ENCODE measurements at places on chromosomes 3 and 15. TPM values are rescaled to one million over a fixed set of nuclear protein-coding genes. Genes with fewer than 3 reads are reported as not detected.

Gene ECE2
- not detected for total RNA-seq

Gene MORF4L1
- total RNA-seq = 446 TPM

Gene SLC24A1
- total RNA-seq = 11.8 TPM

GRCh38 chr3:56525291-56525690 lies 31.7 kb upstream of the CCDC66 start:
- no peak overlapping the region for H3K4me3 ChIP-seq
- no peaks in the 10 kb centered on the region for H3K36me3 ChIP-seq
- H3K4me1 ChIP-seq = no peaks in the 10 kb centered on the region
- DNase-seq = no peak
- H3K27me3 ChIP-seq = no peaks in the 10 kb centered on the region
- H3K27ac ChIP-seq = no peak overlapping the region

GRCh38 chr15:46251903-46252302 lies 617.1 kb downstream of the SQOR start:
- H3K4me3 ChIP-seq = no peak overlapping the region
- H3K27me3 ChIP-seq = no peaks in the 10 kb centered on the region
- H3K36me3 ChIP-seq = no peaks in the 10 kb centered on the region
- no peak overlapping the region for H3K27ac ChIP-seq

DNA sequence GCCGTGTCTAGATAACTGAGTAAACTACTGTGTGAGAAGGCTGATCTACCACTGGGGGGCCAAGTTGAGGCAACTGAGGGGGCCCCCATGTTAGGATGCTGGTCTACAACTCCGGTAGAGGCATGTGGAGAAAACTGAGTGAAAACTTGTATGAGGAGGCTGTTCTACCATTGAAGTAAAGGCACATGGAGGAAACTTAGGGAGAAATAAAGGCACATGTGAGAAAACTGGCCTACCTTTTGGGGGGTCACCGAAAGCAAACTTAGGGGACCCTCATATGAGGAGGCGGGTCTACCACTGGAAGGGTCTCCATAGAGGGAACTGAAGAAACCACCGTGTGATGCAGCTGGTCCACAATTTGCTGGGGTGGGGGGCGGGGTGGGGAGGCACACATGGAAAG lies 155.2 kb downstream of the FBLN2 start:
- no peak overlapping the region for H3K27ac ChIP-seq
- no peak for DNase-seq
- no peaks in the 10 kb centered on the region for H3K36me3 ChIP-seq
- no peaks in the 10 kb centered on the region for H3K4me1 ChIP-seq
- H3K4me3 ChIP-seq = no peak overlapping the region

GRCh38 chr3:52481819-52482521 lies 13.2 kb upstream of the STAB1 start:
- no peaks in the 10 kb centered on the region for H3K27me3 ChIP-seq
- H3K4me3 ChIP-seq = no peak overlapping the region
- peak; percentile 93 for DNase-seq
- peaks cover 70% of the 10 kb centered on the region for H3K36me3 ChIP-seq
- no peak overlapping the region for H3K27ac ChIP-seq
- no peaks in the 10 kb centered on the region for H3K4me1 ChIP-seq

GRCh38 chr15:89785064-89785773 lies 9.1 kb downstream of the MESP2 start:
- peaks cover 10% of the 10 kb centered on the region for H3K4me1 ChIP-seq
- H3K27me3 ChIP-seq = no peaks in the 10 kb centered on the region
- H3K36me3 ChIP-seq = peaks cover 51% of the 10 kb centered on the region
- peak; percentile 49 for DNase-seq
- no peak overlapping the region for H3K4me3 ChIP-seq
- H3K27ac ChIP-seq = no peak overlapping the region

Gene CFAP92
- not detected for total RNA-seq

DNA sequence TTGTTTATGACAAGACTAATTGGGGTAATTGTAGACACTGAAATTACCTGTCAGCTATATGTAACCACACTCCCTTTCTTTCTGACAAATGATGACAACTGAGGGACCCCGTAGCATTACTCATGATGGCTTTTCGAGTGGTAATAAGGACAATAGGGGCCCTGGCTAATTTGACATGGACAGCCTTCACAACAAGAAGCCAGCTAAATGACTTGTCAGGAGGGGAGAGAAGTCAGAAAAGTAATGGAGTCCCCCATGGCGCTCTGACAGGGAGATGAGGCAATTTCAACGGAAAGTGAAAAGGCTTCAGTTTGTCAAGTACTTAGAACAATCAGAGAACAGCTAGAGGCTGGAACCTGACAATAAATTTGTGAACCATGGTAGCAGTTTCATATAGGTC lies 177.3 kb downstream of the CDIN1 start:
- no peaks in the 10 kb centered on the region for H3K4me1 ChIP-seq
- H3K4me3 ChIP-seq = no peak overlapping the region
- DNase-seq = no peak
- H3K27ac ChIP-seq = no peak overlapping the region
- no peaks in the 10 kb centered on the region for H3K27me3 ChIP-seq
- no peaks in the 10 kb centered on the region for H3K36me3 ChIP-seq

- H3K27me3 ChIP-seq = no peaks in the 10 kb centered on the region
- DNase-seq = no peak
- peaks cover 3% of the 10 kb centered on the region for H3K36me3 ChIP-seq
- H3K27ac ChIP-seq = no peak overlapping the region
- peaks cover 11% of the 10 kb centered on the region for H3K4me1 ChIP-seq
Observed at GRCh38 chr3:37910671-37911400, 49.2 kb downstream of the CTDSPL start.

GRCh38 chr3:32383136-32383711 lies 8.4 kb upstream of the CMTM7 start:
- no peak overlapping the region for H3K27ac ChIP-seq
- H3K36me3 ChIP-seq = no peaks in the 10 kb centered on the region
- peaks cover 25% of the 10 kb centered on the region for H3K27me3 ChIP-seq
- no peaks in the 10 kb centered on the region for H3K4me1 ChIP-seq
- DNase-seq = no peak

DNA sequence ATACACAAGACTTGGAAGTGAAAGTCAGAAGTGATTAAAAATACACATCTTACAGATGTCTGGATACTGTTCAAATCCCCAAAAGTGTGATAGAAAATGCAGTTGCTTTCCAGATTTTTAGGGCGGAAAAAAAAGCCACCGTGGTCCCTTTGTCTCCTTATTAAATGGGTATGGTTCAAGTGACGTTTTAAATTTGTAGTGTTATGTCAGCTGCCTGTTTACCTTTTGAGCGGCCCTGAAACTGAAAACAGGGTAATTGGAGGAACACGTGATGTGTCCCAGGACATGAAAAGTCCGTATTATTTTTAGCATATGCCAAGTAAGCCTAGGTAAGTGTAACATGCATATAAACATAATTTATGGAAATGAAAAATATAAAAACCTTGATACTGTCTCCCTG lies 109.0 kb upstream of the PDZRN3 start:
- H3K4me1 ChIP-seq = no peaks in the 10 kb centered on the region
- no peaks in the 10 kb centered on the region for H3K27me3 ChIP-seq
- H3K36me3 ChIP-seq = no peaks in the 10 kb centered on the region

Gene TRIM71
- not detected for total RNA-seq

- no peaks in the 10 kb centered on the region for H3K27me3 ChIP-seq
- no peak overlapping the region for H3K4me3 ChIP-seq
- no peaks in the 10 kb centered on the region for H3K4me1 ChIP-seq
- H3K36me3 ChIP-seq = no peaks in the 10 kb centered on the region
- no peak overlapping the region for H3K27ac ChIP-seq
Observed at GRCh38 chr3:120622870-120623726, 27.0 kb downstream of the NDUFB4 start.

DNA sequence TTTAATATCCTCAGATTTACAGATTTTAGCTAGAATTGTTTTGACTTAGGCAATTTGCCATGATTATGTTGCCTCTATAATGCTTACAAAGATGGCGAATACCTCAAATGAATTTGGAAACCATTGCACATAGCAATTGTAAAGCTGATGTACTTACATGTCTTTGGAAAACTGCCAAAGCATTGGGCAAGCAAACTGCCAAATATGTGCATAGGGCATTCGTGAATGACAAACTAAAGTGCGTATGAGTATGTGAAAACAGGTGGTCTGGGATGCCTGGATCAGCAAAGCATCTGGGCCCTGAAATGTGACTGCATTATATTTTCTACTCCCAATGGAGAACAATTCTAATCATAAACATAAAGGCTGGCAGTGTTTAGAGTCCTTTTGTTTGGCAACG lies 445.3 kb upstream of the ROBO1 start:
- no peak overlapping the region for H3K4me3 ChIP-seq
- H3K27me3 ChIP-seq = no peaks in the 10 kb centered on the region
- no peaks in the 10 kb centered on the region for H3K4me1 ChIP-seq

- no peak overlapping the region for H3K27ac ChIP-seq
- no peaks in the 10 kb centered on the region for H3K27me3 ChIP-seq
- H3K4me1 ChIP-seq = no peaks in the 10 kb centered on the region
- H3K4me3 ChIP-seq = no peak overlapping the region
- H3K36me3 ChIP-seq = no peaks in the 10 kb centered on the region
Observed at GRCh38 chr3:18745472-18745871, 320.3 kb upstream of the SATB1 start.

DNA sequence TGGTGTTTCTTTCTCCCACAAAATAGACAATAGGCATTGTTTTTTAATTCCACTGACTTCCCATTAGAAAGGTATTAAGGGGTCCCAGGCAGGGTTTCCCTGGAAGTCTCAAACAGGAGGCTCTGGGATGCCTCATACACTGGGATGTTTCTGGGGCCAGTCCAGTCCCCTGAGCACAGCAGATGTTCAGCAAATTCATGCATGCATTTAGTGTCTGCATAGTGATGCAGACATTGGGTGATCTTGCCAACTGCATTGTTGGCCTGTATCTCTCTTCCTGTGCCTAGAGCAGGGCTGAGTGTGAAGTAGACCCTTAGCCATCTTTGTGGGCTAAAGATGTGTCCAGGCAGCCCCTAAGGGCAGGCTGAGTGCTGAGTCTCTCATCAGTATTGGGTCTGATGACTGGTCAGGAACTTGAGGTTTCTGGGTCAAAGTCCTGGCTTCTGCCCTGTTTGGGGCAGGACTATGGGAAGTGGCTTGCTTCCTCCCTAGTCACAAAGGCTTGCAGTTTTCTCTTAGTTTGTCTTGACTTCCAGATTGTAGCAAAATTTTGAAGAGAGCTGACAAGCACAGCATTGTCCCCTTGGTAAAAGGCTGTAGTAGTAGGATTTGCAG lies 56.5 kb downstream of the BSN start:
- H3K27me3 ChIP-seq = no peaks in the 10 kb centered on the region
- H3K27ac ChIP-seq = no peak overlapping the region
- H3K36me3 ChIP-seq = no peaks in the 10 kb centered on the region

- no peak for DNase-seq
- H3K27ac ChIP-seq = no peak overlapping the region
- no peaks in the 10 kb centered on the region for H3K27me3 ChIP-seq
- H3K36me3 ChIP-seq = no peaks in the 10 kb centered on the region
- H3K4me3 ChIP-seq = no peak overlapping the region
- H3K4me1 ChIP-seq = no peaks in the 10 kb centered on the region
Observed at GRCh38 chr3:87949189-87949878, 109.5 kb downstream of the CGGBP1 start.

DNA sequence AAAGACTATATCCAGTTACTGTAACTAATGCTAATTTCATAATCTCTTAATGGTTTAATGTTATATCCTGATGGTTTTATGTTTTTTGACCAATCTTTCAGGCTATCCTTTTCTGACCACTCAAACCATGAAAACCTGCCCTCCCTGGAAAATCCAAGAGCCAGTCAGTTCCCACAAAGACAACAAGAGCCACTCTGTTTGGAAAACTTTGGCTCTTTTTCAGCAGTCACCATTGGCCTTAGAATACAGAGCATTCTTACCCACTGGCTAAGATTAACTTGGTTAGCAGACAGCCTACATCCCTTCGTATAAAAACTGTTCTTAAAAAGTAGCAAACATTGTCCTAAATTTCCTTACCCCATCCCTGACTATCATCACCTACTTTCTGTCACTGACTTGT lies 32.9 kb downstream of the ALCAM start:
- no peaks in the 10 kb centered on the region for H3K27me3 ChIP-seq
- DNase-seq = peak; percentile 32
- H3K27ac ChIP-seq = no peak overlapping the region

Gene GOLGA6L7
- not detected for total RNA-seq

GRCh38 chr15:20351448-20351971 lies 190.1 kb downstream of the GOLGA6L6 start:
- no peak overlapping the region for H3K4me3 ChIP-seq
- H3K4me1 ChIP-seq = no peaks in the 10 kb centered on the region
- DNase-seq = peak; percentile 78

Gene CSPG5
- total RNA-seq = under 0.01 TPM

GRCh38 chr3:133447750-133448477 lies 48.1 kb downstream of the BFSP2 start:
- H3K36me3 ChIP-seq = no peaks in the 10 kb centered on the region
- H3K4me1 ChIP-seq = peaks cover 6% of the 10 kb centered on the region
- peaks cover 7% of the 10 kb centered on the region for H3K27me3 ChIP-seq
- no peak for DNase-seq
- no peak overlapping the region for H3K27ac ChIP-seq
- no peak overlapping the region for H3K4me3 ChIP-seq

Gene GRM7
- total RNA-seq = not detected

All from osteoblast (primary cell).